Brain microvascular endothelial cell (primary cell): ENCODE measurements at places on chromosomes 16 and 17.

DNA sequence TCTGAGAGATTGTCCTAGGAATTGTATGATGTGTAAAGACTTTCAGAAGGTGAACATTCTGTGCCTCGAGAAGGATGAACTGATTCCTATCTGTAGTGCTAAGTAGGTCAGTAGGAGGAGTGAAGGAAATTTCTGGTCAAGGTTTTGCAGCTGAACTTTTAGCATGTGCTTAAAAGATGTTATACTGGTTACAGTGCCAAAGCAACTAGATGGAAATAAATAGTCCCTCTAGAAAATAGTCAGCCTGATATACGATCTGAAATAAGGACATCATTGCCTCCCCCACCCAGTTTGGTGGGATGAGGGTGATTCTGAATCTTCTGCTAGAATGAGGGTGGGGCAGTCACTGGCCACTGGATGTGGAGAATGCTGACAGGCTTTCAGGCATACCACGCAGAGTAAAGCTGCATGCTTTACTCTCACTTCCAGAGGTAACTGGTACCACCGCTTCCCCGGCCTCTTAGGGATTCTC is 57.2 kb upstream of the VPS4A start:
- no peak for DNase-seq

DNA sequence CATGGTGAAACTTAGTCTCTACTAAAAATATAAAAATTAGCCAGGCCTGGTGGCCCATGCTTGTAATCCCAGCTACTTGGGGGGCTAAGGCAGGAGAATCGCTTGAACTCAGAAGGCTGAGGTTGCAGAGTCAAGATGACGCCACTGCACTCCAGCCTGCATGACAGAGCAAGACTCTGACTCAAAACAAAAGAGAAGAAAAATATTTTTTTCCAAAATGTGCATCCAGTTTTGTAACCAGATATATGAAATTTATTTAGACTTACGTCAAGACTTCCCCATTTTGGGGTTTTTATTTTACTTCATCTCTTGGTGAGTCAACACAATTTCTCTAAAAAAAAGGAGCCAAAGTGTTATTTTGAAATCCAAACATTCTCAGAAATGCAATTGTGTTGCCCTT is 5.5 kb upstream of the TM4SF5 start:
- no peak for DNase-seq

- no peak for DNase-seq
Observed at GRCh38 chr16:84434800-84435199, 66.5 kb downstream of the ATP2C2 start.

- DNase-seq = no peak
Observed at GRCh38 chr17:20280051-20280450, 187.3 kb downstream of the LGALS9B start.

- no peak for DNase-seq
Observed at GRCh38 chr17:63476854-63477479, at the start of gene ACE. ACE (plus strand) TSS chr17:63477061; CDS start chr17:63477095, 34 bp downstream.

DNA sequence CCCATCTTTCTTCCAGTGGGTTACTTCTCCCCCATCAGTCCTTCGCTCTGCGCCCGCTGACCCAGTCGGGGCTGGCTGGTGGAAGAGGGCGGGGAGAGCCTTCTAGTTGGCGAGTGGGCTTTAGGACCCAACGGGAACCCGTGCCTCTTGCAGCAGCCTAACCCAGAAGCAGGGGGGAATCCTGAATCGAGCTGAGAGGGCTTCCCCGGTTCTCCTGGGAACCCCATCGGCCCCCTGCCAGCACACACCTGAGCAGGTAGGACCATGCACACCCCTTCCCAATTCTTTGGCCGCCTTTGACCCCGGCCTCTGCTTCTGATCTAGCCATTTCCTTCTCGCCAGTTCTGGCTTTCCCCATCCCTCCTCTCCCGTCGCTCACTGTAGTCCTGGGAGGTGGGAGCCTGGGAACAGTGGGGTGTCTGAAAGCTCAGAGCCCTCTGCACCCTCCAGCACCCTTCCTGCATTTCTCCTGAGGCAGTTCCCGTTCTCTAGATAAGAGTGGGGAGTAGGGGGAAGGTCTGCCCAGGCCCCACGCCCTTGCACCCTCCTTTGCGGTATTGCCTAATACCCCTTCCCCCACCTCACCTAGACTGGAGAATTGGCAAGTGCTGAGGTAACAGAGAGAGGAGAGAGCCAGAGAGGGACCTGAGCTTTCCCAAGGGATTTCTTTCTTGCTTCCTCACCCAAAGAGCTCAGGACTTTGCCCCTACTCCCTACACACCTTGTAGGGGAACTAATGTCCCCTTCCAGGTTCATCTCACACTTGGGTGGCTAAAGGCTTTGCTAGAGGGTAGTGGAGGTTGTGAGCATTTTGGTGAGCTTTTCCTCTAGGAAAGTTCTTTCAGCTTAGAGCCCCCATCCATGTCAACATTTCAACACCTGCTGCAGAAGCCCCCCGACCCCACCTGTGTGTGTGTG is at the start of gene RARA:
TSS of gene RARA (plus strand) at position 150 of the 918 bp plus-strand sequence. CDS start 22,039 bp downstream, outside the sequence.
- DNase-seq = no peak

GRCh38 chr17:57097832-57098421 is 12.9 kb downstream of the AKAP1 start:
- peak; percentile 63 for DNase-seq

DNA sequence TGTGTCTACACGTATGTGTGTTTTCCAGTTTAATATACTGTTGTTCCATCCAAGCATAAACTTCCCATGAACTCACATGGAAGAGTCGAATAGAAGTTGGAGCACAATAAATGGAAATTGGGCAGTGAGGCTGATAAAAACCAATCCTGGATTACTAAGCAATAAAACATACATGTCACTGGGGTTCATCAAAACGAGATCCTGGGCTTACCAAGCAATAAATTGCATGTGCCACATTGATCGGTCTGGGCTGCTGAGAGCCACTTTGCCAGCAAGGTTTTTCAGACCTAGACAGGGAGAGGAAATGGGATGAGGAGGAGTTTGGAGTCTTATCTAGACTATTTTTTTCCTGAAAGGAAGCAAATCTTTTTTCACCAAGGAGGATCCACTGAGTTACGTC is 322.3 kb upstream of the C16orf82 start:
- no peak for DNase-seq

DNA sequence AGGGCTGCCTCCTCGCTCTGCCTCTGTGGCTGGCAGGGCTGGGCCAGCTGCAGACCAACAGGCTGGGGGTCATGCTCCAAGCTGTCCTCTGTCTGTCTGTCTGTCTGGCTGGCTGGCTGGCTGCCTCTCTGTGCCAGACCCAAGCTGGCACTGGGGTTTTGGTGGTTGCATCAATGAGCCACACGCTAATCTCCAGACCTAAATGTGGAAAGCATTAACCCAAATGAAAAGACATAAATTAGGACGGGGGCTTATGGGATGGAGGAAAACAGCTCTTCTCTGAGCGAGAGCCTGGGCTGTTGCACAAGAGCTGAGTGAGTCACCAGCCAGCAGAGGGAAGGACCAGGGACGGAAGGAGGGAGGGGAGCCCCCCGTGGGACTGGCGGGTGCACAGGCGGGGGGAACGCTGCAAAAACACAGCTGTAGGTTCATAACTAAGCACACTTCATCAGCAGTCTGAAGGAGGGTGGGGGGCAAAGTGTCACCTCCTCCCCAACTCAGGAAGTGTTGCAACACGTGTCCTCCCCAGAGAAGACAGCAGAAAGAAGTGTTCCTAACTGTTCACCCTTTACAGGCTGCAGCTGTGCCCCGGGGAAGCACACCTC is 83.4 kb downstream of the GAS7 start:
- DNase-seq = peak; percentile 84

DNA sequence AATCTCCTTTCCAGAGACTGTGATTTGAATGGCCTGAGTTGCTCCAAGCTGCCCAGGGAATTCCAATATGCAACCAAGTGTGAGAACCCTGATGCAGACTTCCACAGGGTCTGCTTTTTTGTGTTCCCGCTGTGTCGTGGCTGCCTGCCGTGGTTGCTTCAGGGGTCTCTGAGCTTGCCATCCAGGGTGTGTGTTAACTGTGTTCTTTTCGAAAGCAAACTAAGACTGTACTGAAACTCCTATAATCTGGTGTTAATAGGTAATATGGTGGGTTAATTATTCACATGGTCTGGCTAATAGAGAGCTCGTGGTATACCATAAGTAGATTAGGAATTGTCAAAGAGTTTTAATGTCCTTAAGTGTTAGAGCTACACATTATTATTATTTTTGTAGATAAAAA is 20.7 kb downstream of the UBN1 start:
- no peak for DNase-seq

- no peak for DNase-seq
Observed at GRCh38 chr17:82882715-82883418, 43.0 kb upstream of the ZNF750 start.

- DNase-seq = no peak
Observed at GRCh38 chr17:59676716-59677115, 30.5 kb downstream of the PTRH2 start.

GRCh38 chr16:69917739-69918138 is 33.4 kb upstream of the CLEC18A start:
- peak; percentile 95 for DNase-seq

DNA sequence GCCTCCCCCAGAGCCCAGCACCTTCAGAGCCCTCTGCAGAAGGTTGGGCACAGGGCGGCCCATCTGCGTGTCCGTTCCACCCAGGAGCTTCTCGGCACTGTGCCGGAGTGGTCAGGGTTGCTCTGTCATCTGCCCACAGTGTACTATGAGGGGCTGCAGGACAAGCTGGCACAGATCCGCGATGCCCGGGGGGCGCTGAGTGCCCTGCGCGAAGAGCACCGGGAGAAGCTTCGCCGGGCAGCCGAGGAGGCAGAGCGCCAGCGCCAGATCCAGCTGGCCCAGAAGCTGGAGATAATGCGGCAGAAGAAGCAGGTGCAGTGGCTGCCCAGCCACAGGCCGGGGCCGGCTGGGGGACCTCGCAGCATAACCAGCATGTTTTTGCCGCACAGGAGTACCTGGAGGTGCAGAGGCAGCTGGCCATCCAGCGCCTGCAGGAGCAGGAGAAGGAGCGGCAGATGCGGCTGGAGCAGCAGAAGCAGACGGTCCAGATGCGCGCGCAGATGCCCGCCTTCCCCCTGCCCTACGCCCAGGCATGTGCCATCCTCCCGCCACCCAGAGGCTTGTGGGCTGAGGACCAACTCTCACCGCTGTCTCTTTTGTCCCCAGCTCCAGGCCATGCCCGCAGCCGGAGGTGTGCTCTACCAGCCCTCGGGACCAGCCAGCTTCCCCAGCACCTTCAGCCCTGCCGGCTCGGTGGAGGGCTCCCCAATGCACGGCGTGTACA is 6.8 kb upstream of the MRPL12 start:
- no peak for DNase-seq

GRCh38 chr16:83720981-83721380 is 86.8 kb upstream of the HSBP1 start:
- DNase-seq = no peak

GRCh38 chr17:79566251-79566955 is 44.4 kb downstream of the RBFOX3 start:
- no peak for DNase-seq
